ENCODE measurements at places on chromosomes 12 and 14.

GRCh38 chr12:113726254-113726819 lies 239.8 kb downstream of the RBM19 start:
- DNase-seq = no peak

GRCh38 chr14:89299587-89299986 lies 117.4 kb downstream of the FOXN3 start:
- DNase-seq = no peak

- DNase-seq = no peak
Measured at GRCh38 chr14:57652769-57653168, 159.1 kb upstream of the CCDC198 start.

- no peak for DNase-seq
Measured at GRCh38 chr14:70168406-70168805, 20.3 kb downstream of the SLC8A3 start.

GRCh38 chr12:123958876-123959275 lies 13.8 kb downstream of the CCDC92 start:
- no peak for DNase-seq

- no peak for DNase-seq
Measured at GRCh38 chr12:117005417-117006046, 93.7 kb downstream of the TESC start.

GRCh38 chr12:108833757-108834472 lies 23.5 kb downstream of the SSH1 start:
- DNase-seq = no peak

All from H4 (cell line).